A549 treated with CpdA at 1 μM for 4 hours (cell line): ENCODE measurements at places on chromosomes 5 and 9. TPM values are rescaled to one million over a fixed set of nuclear protein-coding genes. Genes with fewer than 3 reads are reported as not detected.

Gene C5orf52
- total RNA-seq = not detected in 5 replicates

Gene TAF11L10
- total RNA-seq = not detected in 5 replicates

Gene PRR7
- 14.4 to 39.0 TPM (median 34.3 TPM) in 5 replicates for total RNA-seq

Gene APBA1
- 0.10 to 0.43 TPM (median 0.33 TPM) in 5 replicates for total RNA-seq

Gene IFNE
- 1.6 to 3.3 TPM (median 2.3 TPM) in 5 replicates for total RNA-seq

Gene FOXD1
- total RNA-seq = 13.1 to 19.3 TPM (median 17.6 TPM) in 5 replicates

Gene KIF20A
- 42.5 to 52.9 TPM (median 47.0 TPM) in 5 replicates for total RNA-seq
